ENCODE measurements at places on chromosomes 3 and 15. TPM values are rescaled to one million over a fixed set of nuclear protein-coding genes. Genes with fewer than 3 reads are reported as not detected.

The DUOXA2 gene
- total RNA-seq: 4.9 TPM

The MNS1 gene
- total RNA-seq: 1.4 TPM

The IQCF5 gene
- not detected for total RNA-seq

GRCh38 chr3:186032321-186032720 lies 76.6 kb downstream of the ETV5 start:
- no peak for DNase-seq

The PGBD4 gene
- 1.4 TPM for total RNA-seq

DNA sequence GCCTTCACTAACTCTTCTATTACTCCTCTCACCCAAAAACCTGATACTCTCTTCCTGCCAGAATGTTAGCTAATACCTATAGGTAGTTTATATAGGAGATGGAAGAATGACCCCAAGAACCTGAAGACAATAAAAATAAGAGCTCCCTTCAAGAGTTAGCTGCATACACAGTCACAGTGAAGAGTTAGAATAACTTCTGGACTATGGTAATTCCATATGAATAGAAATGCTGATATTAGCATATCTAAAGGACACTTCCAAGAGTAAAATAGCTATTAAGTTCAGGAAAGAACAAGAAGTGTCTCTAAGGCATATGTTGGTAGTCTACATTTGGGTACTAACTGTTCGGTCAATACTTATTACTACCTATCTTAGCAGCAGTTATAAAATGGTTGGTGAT lies 134.2 kb downstream of the VGLL3 start:
- no peak for DNase-seq

GRCh38 chr15:94924971-94925598 lies 693.7 kb downstream of the MCTP2 start:
- DNase-seq: no peak

DNA sequence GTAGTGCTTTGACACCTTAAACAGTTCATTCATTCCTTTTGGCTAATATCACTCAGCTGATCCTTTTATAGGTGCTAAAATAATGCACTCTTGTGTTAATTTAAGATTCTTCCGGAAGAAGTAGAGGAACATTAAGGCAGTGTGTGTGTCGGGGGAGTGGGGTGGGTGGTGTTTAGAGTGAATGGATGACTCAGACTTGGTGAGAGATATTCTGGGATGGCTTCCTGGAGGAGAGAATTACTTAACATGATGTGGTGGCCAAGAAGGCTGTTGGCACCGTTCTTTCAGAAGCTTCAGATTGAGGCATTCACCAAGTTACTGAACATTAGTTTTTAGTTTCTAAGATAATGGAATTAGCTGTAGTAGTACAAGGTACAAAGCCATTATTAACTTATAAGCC lies 125.6 kb upstream of the ROPN1 start:
- DNase-seq: no peak

The CCR3 gene
- not detected for total RNA-seq

Measured in left colon (tissue), 2 donors.